Islet precursor cell (in vitro differentiated cells): ENCODE measurements at places on chromosomes 2 and 18.
A peak's percentile ranks its signal among the peaks of the same experiment; 100 is the strongest.

DNA sequence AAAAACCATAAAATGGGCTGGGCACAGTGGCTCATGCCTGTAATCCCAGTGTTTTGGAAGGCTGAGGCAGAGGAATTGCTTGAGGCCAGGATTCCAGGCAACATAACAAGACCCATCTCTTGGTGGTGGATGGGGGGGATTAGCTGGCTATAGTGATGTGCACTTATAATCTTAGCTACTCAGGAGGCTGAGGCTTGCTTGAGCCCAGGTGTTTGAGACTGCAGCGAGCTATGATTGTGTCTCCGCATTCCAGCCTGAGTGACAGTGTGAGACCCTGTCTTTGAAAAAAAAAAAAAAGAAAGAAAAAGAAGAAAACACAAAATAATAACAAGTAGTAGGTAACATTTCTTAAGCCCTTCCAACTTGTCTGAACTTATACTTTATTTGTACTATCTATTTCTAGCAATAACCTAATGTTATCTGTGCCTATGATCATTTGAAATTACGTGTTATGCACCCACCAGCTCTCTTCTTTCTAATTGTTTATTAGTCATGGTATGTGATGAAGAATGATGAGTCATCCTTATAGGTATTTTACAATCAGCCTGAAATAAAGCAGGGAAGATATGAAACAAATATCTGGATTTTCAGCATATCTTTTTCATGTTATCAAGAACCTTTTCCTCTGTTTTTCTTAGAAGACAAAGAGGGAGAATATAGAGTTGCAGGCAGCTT lies 129.3 kb upstream of the UNC80 start:
- no peak for DNase-seq

DNA sequence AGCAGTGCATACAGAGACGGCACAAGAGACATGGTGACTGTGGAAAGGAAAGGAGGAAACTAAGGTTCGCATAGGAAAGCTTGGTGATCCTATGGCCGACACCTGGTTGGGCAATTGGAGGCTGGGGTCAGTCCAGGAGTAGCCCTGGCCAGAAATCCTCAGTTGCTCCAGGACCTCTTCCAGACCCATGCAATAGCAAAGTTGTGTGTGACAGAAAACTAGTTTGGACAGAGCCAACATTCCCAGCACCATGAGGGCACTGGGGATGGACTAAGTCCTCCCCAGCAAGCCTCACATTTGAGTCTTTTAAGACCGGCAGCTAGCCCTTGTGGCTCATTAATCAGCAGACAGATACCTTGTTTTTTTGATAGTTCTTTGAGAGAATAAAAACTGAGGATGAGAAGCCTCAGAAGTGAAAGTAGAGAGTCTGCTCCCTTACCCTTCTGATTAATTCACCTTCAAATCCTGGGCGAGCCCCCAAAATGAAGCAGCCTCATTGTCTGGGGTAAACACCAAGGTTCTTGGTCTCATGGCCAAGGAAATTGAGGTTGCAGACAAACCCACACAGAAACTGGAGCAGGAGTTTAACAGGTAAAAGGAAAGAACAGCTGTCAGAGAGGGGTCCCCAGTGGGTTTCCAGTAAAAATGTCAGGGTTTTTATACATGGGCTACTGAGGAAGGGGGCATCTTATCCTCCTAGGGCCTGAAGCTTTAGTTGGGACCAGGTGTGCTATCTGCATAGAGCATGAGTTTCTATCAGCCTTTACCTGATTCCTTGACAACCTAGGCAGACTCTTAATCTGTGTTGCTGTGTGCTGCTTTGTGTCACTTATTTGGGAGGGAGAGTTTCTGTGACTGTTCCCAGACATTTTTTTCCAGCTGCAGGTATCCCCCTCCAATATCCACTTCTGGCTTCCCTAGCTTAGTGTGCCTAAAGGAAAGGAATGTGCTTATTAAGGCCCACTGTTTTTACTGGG lies 39.1 kb downstream of the STK17B start:
- DNase-seq = no peak

DNA sequence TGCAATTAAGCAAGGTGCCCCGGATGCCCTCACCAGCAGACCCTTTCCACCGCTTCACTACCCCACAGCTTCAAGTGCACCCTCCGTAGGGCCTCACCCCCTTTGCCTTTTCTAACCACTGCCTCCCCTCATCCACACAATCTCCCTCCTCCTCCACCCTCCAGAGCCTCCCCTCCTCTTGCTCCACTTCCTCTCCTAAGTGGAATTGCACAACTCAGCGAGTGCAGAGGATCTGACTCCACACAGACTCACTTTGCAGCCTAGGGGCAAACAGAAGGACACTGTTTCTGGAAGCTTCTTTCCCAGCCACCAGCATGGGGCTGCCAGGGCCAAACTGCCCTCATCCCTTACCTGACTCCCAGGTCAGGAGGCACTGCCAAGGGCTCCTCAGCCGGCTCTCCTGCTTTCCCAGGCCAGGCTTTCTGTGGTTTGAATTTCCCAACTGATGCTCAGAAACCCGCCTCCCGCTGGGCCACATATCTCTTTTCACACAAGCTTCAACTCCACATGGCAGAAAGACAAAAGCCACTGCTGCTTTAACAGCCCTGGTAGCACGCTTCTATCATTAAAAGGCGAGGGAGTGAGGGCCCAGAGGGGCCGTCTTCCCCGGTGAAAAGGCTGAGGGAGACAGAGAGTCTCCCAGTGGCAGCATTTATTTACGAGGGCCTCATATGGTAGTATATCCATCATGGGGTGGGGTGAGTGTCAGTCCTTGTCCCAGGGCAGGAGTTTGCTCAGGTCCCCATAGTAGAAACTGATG lies 74.7 kb upstream of the MGAT4A start:
- peak; percentile 63 for DNase-seq

DNA sequence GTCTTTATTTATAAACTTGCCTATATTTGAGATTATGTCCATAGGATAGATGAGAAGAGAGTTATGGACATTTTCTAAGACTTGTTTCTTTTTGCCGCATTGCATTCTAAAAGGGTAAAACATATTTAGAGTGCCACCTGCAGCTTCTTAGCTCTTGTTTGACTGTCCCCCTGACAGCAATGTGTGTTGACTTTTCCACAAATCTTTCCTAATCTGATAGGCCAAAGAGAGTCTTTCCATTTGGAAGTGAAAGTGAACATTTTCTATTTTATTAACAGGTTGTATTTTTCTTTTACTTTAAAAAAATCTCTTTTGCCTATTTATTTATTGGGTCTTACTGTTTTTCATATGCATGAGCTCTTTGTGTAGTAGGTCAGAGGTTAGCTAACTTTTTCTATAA lies 58.4 kb downstream of the FMNL2 start:
- no peak for DNase-seq

- no peak for DNase-seq
Observed at GRCh38 chr2:20159411-20160070, 65.4 kb downstream of the SDC1 start.

- DNase-seq = no peak
Observed at GRCh38 chr2:187442378-187442777, 5.7 kb downstream of the CALCRL start.

DNA sequence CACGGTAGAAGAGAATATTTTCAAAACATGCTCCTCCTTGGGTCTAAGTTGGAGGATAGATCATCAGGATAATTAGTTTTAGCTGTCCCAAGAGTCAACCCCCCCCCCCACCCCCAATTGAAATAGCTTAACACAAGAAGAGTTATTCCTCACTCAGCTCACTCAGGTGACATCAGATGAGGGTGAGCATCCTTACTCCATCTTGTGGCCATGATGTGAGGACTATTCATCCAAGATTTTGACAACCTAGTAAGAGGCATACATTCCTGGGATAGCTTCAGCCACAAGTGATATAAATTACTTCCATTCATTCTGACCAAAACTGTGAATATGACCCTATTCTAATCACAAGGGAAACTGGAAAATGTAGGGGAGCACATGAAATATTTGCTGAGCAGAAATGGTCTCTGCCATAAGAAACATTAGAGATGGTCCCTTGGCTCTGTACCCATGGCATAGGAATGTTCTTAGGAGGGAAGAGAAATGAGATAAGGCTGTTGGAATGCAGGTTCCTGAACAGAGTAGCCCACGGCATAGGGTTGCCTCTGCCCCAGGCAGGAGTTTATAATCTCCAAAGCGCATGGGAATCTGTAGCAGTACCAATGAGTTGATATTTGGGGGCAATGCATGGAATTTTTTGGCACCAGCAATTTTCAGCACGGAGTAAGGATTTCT lies 257.2 kb downstream of the CYRIA start:
- DNase-seq = no peak

DNA sequence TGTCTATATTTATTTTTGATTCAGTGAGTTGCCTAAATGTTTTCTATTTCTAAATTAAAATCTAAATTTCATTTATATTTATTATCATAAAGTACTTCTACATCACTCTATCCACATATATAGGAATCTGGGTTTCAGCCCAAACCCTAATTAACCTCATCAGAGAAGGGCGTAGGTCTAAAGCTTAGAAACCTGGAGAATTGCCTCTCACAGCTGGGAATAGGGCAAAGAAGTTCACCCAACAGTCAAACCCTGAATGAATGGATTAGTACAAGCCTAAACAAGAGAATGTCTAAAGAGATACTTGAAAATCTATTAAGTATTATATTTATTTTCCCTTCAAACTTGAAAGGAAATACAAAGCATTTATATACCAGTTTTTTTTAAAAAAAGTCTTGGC lies 26.2 kb downstream of the TFPI start:
- DNase-seq = no peak

GRCh38 chr18:59640721-59641120 lies 56.5 kb downstream of the CCBE1 start:
- no peak for DNase-seq

- no peak for DNase-seq
Observed at GRCh38 chr2:230643576-230644291, 68.9 kb upstream of the CAB39 start.

- no peak for DNase-seq
Observed at GRCh38 chr2:174235680-174236079, 12.7 kb downstream of the OLA1 start.

GRCh38 chr2:127783101-127783500 lies 27.9 kb downstream of the WDR33 start:
- DNase-seq = no peak

- DNase-seq = no peak
Observed at GRCh38 chr2:160882906-160883305, 277.3 kb upstream of the TANK start.

DNA sequence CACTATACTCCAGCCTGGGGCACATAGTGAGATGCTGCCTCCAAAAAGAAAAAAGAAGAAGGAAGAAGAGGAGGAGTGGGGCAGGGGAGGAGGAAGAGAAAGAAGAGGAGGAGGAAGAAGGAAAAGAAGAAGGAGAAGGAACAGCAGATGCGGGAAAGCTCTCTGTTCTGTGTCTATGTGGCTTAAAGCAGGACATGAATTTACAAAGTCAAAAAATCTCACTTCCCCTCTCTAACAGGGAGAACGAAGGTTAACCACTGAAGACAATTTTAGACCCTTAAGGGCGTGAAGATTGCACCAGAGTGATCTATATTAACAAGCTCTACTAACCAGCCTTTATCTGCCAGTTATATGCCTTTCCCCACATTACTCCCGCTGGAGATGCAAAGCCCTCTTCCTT lies 258.9 kb downstream of the METTL4 start:
- no peak for DNase-seq

DNA sequence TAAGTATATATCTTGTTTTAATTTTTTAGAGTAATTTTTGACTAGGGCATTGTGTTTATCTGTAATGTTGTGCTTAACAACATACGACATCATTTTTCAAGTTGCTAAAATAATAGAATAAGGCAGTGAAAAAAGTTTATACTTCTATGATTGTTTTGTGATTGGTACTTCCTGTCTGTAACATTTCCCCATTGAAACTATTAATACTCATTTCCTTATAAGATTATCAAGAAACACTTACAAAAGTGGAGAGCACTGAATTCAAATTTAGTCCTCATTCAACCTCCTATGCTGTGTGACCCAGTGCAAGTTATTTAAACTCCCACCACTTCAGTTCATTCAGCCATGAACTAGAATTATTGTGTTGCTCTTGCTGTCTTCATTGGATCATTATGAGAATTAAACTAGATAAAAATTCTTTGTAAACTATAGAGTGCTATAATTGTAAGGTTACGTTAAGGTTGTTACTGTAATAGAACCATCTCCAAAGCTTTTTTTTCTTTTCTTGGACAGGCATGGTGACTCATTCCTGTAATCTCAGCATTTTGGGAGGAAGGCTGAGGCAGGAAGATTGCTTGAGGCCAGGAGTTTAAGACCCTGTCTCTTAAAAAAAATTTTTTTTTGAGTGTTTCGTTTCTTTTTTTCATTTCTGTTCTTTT lies 2.8 kb downstream of the ETAA1 start:
- DNase-seq = peak; percentile 61

GRCh38 chr18:8982416-8983183 lies 119.9 kb upstream of the NDUFV2 start:
- peak; percentile 64 for DNase-seq

- no peak for DNase-seq
Observed at GRCh38 chr2:226772389-226773179, 27.0 kb downstream of the IRS1 start.

- DNase-seq = peak; percentile 85
Observed at GRCh38 chr2:28356095-28356911, 36.4 kb upstream of the FOSL2 start.

DNA sequence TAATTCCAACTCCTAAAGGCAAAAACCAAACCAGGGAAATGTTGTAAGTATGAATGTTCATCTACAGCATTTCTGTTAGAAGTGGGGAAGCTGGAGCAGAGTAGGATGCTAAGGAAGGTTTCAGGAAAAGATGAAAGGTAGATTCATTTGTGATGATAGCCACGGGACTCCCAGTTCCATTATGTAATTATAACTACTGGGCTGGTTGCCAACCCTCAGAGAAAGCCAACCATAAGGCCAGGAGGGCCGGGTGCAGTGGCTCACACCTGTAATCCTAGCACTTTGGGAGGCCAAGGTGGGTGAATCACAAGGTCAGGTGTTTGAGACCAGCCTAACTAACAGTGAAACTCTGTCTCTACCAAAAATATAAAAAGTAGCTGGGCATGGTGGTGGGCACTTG lies 288.9 kb upstream of the ETAA1 start:
- no peak for DNase-seq

- peak; percentile 92 for DNase-seq
Observed at GRCh38 chr2:105595536-105595935, 149.2 kb upstream of the NCK2 start.

- DNase-seq = no peak
Observed at GRCh38 chr2:9543557-9543956, 12.1 kb downstream of the ADAM17 start.

GRCh38 chr2:80016171-80016570 lies 288.4 kb downstream of the LRRTM1 start:
- DNase-seq = no peak

- no peak for DNase-seq
Observed at GRCh38 chr2:121626777-121627524, 22.3 kb downstream of the CLASP1 start.

GRCh38 chr2:158533009-158533408 lies 76.3 kb downstream of the PKP4 start:
- DNase-seq = no peak

DNA sequence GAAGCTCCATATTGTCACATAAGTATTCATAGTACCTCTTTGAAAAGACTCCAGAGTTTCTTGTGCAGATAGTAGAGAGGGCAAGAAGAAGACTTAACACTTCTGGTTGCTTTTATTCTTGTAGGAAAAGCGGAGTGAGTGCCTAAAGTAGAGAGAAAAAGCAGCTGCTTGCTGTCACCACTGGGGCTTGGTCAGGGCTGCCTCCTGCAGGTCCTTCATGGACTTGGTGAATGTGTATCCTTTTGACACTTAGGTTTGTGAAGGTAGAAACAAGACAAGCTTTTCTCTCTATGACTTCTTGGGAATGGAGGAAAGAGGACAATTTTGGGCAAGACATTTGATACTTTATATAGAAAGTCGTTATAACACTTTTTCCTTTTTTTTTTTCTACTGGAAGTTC lies 312.8 kb upstream of the FANCL start:
- peak; percentile 61 for DNase-seq
